ENCODE measurements at places on chromosomes 11 and 22. TPM values are rescaled to one million over a fixed set of nuclear protein-coding genes. Genes with fewer than 3 reads are reported as not detected.

GGTLC2 gene
- polyA plus RNA-seq = not detected

GRCh38 chr22:33492210-33492651 is 428.0 kb downstream of the LARGE1 start:
- H3K4me1 ChIP-seq = peaks cover 8% of the 10 kb centered on the region
- no peak for DNase-seq
- no peak overlapping the region for H3K4me3 ChIP-seq
- no peaks in the 10 kb centered on the region for H3K27me3 ChIP-seq
- no peak overlapping the region for H3K27ac ChIP-seq

- no peaks in the 10 kb centered on the region for H3K36me3 ChIP-seq
- H3K4me3 ChIP-seq = no peak overlapping the region
- DNase-seq = no peak
- peaks cover 20% of the 10 kb centered on the region for H3K4me1 ChIP-seq
- H3K27ac ChIP-seq = no peak overlapping the region
Measured at GRCh38 chr11:78940500-78941225, 366.0 kb upstream of the NARS2 start.

P4HA3 gene
- 1.2 TPM for polyA plus RNA-seq

Data from spinal cord (tissue), 10 donors.